ENCODE measurements at places on chromosomes 12 and 14. TPM values are rescaled to one million over a fixed set of nuclear protein-coding genes. Genes with fewer than 3 reads are reported as not detected.

DNA sequence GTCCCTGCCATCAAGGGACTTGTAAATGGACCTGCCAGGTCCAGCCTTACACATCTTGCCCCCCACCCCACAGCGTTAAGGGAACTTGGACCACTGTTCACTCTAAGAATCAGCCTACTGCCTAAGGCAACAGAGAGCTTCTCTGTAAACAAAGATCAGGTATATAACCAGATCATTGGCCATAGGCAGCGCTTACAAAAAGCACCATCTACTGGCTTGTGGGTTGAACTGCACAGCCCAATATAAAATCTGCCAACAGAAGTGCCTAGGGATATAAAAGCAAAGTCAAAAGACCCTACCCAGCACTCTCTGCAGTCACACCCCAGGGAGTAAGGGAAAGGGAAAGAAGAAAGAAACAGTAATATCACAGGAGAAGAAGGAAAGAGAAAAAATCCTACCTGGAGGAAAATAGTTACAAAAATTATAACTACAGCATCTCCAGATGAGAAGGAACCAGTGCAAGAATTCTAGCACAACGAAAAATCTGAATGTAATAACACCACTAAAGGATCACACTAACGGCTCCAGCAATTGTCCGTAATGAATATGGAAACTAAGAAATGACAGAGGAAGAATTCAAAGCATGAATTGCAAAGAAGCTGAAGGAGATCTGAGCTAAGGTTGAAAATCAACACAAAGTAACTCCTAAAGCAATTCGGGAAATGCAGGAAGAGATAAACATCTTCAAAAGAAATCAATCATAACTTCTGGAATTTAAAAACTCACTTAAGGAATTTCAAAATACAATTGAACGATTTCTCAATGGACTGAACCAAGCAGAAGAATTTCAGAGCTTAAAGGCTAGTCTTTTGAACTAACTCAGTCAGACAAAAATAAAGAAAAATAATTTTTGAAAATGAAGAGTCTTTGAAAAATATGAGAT lies 95.2 kb upstream of the PCED1B start:
- H3K36me3 ChIP-seq: no peaks in the 10 kb centered on the region
- no peaks in the 10 kb centered on the region for H3K27me3 ChIP-seq
- H3K27ac ChIP-seq: no peak overlapping the region
- no peak overlapping the region for H3K4me3 ChIP-seq
- peak; percentile 77 for DNase-seq

DNA sequence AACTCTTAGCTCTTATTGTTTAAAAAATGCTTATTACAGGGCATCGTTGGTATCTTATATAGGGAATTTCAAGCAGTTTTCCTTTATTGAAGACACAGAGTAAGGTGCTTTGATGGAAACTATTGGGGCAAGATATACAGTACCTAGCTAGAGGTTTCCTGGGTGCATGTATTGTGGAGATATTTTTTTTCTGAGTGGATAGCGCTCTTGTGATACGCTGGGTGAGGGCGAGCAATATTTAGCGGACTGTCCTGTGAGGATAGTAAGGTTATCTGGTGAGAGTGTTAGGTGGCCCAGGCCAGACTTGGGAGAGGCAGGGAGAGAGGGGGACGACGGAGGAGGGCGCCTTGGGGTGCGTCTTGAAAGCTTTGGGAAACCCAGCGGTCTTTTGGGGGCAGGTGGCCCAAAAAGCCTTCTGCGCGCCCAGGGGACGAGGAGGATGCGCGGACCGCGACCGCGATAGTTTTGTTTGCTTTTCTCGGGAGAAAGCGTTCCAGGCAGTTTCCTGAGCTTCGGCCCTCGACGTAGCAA lies 596 bp upstream of the BICD1 start:
- no peaks in the 10 kb centered on the region for H3K36me3 ChIP-seq
- H3K27me3 ChIP-seq: no peaks in the 10 kb centered on the region
- peak overlapping the region; percentile 86 for H3K27ac ChIP-seq
- H3K4me3 ChIP-seq: peak overlapping the region; percentile 84
- H3K4me1 ChIP-seq: peaks cover 36% of the 10 kb centered on the region
- no peak for DNase-seq

DNA sequence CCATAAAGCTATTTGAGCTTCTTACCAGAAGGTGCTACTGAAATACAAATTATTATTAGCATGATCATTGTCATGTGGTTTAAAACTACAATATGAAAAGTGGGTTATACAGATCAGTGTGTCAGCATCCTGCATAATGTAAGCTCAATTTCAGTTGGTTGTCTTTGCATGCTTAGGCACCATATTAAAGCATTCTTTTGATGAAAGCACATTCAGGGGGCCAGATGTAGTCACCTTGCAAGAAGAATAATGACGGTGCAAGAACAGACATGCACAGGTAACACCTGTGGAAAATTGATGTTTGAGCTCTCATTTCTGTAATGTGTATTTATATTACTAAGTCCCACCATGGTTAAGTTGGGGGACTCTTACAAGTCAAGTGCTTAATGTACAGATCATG lies 123.9 kb downstream of the PAX9 start:
- no peaks in the 10 kb centered on the region for H3K4me1 ChIP-seq
- no peaks in the 10 kb centered on the region for H3K36me3 ChIP-seq
- DNase-seq: no peak
- H3K4me3 ChIP-seq: no peak overlapping the region

DNA sequence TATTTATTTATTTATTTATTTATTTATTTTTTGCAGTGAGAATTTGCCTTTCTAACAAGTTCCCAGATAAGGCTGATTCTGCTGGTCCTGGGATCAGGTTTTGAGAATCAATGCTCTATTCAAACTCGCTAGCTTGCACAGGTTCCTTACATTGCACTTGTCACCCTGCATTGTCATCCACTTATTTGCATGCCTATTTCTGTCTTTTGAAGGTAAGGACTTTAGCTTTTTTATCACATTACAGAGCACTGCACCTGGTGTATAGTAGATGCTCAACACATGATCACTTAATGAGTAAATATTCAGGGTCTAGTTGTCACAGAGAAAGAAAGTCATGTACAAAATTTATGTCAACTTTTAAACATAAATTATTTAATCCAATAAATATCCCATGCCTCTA lies 219.7 kb upstream of the BTG1 start:
- no peaks in the 10 kb centered on the region for H3K36me3 ChIP-seq
- no peak for DNase-seq
- no peaks in the 10 kb centered on the region for H3K27me3 ChIP-seq
- no peak overlapping the region for H3K27ac ChIP-seq
- H3K4me1 ChIP-seq: peaks cover 20% of the 10 kb centered on the region

- DNase-seq: no peak
- no peaks in the 10 kb centered on the region for H3K4me1 ChIP-seq
- no peaks in the 10 kb centered on the region for H3K36me3 ChIP-seq
- no peaks in the 10 kb centered on the region for H3K27me3 ChIP-seq
Observed at GRCh38 chr14:93967637-93968250, 8.6 kb downstream of the ASB2 start.

GRCh38 chr14:89779707-89780106 lies 174.8 kb downstream of the EFCAB11 start:
- DNase-seq: no peak
- H3K27me3 ChIP-seq: no peaks in the 10 kb centered on the region
- H3K36me3 ChIP-seq: no peaks in the 10 kb centered on the region

DNA sequence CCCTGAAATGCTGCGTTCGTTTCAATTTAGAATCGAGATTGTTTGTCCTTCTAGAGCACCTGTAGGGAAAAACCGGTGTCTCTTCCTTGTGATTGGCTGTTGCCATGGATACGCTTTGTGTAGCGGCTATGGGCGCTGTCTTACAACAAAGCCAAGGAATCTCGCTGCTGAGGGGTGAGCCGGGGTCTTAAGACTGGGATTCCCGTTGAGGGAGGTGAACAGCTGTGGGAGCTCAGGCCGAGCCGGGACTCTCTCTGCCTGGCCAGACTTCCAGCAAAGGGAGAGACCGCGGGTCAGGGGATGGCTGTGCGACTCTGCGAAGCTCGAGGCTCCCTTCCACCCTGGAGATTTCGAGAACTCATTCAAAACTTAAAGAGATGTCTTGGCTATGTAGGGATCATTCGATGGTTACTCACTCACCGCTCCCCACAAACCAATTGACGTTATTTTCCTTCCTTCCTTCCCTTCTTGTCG lies at the start of the genes LRRIQ1 and TSPAN19:
Gene LRRIQ1, plus strand, starts transcription at position 118 of the 474 bp plus-strand sequence. CDS start 1,826 bp downstream, outside the sequence.
Gene TSPAN19, minus strand, starts transcription at position 44 of the 474 bp plus-strand sequence. CDS start 6,331 bp downstream, outside the sequence.
- H3K36me3 ChIP-seq: no peaks in the 10 kb centered on the region
- peak within 1 kb of the TSS; percentile 66 for H3K4me3 ChIP-seq
- peak within 1 kb of the TSS; percentile 59 for H3K27ac ChIP-seq
- peaks cover 14% of the 10 kb centered on the region for H3K4me1 ChIP-seq

DNA sequence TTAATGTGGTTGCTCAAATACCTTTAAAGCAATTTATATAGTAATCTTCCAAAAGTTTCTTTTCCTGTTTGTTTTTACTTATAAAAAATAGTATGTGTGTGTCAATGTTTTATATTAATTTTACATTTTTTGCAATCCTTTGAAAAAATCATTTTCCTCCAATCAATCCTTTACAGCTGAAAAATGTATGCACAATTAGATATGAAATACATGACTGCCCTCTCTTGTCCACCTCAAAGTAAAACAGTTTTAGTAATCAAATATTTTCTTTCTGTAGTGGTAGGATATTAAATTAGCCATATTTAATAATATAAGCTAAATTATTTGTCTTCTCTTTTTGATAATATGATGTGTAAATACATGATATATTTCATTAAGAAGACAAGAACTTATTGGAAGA lies 269.9 kb downstream of the ADAMTS20 start:
- no peak overlapping the region for H3K27ac ChIP-seq
- peaks cover 4% of the 10 kb centered on the region for H3K4me1 ChIP-seq
- DNase-seq: no peak
- no peak overlapping the region for H3K4me3 ChIP-seq
- H3K36me3 ChIP-seq: no peaks in the 10 kb centered on the region
- no peaks in the 10 kb centered on the region for H3K27me3 ChIP-seq

DNA sequence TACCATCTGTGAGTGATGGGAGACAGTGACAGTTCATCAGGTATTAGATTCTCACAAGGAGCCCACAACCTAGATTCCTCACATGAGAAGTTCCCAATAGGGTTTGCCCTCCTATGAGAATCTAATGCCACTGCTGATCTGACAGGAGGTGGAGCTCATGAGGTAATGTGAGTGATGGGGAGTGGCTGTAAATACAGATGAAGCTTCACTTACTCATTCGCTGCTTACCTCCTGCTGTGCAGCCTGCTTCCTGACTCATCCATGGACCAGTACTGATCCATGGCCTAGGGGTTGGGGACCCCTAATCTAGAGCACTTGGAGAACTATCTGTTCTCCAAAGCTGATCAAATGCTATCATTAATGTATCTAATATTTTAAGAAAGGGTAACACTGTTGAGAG lies 17.7 kb downstream of the CLEC2D start:
- H3K4me1 ChIP-seq: no peaks in the 10 kb centered on the region
- DNase-seq: peak; percentile 7
- peaks cover 12% of the 10 kb centered on the region for H3K36me3 ChIP-seq
- no peaks in the 10 kb centered on the region for H3K27me3 ChIP-seq

GRCh38 chr12:31506515-31507306 lies 84.2 kb downstream of the DENND5B start:
- H3K27me3 ChIP-seq: no peaks in the 10 kb centered on the region
- no peak overlapping the region for H3K4me3 ChIP-seq
- no peaks in the 10 kb centered on the region for H3K36me3 ChIP-seq
- no peak overlapping the region for H3K27ac ChIP-seq

GRCh38 chr12:123092866-123093265 lies 58.0 kb downstream of the PITPNM2 start:
- no peak overlapping the region for H3K4me3 ChIP-seq
- H3K36me3 ChIP-seq: no peaks in the 10 kb centered on the region
- no peaks in the 10 kb centered on the region for H3K4me1 ChIP-seq
- no peaks in the 10 kb centered on the region for H3K27me3 ChIP-seq

DNA sequence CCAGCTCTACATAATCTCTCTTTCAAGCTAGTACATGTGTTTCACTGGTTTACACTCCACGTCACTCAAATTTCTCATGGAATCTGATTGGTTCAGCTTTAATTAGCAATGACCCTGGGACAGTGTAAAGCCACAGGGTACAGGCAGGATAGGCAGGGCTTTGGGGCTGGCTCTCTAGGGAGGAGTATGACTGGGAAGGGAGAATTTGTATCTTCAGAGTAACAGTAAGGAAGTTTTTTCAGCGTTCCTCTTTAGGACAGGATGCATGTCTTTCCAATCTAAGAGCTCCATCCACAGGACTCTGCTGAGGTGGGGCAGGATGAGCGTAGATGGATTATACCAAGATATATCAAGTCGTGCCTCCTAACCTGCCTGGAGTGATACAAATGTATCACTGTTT lies 112.0 kb upstream of the CLEC14A start:
- H3K27ac ChIP-seq: no peak overlapping the region
- H3K36me3 ChIP-seq: no peaks in the 10 kb centered on the region
- H3K4me1 ChIP-seq: no peaks in the 10 kb centered on the region
- no peak overlapping the region for H3K4me3 ChIP-seq

DNA sequence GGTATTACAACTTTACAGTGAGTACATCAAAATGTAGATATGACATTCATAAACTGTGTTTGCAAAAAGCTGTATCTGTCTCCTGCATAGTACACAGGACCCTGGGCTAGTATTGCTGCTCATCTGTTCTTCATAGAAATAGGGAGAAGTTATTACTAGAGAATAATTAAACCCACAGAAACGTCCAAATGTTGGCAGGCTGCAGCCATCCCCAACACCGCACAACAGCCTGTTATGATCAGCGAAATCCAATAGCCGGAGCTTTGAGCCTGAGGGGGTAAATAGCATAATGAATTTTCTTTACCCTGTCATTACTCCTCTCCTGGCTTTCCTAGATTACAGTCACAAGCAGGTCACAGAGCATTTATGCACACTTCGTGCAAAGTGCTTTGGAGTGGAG lies 178.0 kb downstream of the DACT1 start:
- H3K4me1 ChIP-seq: no peaks in the 10 kb centered on the region
- no peaks in the 10 kb centered on the region for H3K27me3 ChIP-seq
- H3K36me3 ChIP-seq: no peaks in the 10 kb centered on the region
- DNase-seq: no peak

DNA sequence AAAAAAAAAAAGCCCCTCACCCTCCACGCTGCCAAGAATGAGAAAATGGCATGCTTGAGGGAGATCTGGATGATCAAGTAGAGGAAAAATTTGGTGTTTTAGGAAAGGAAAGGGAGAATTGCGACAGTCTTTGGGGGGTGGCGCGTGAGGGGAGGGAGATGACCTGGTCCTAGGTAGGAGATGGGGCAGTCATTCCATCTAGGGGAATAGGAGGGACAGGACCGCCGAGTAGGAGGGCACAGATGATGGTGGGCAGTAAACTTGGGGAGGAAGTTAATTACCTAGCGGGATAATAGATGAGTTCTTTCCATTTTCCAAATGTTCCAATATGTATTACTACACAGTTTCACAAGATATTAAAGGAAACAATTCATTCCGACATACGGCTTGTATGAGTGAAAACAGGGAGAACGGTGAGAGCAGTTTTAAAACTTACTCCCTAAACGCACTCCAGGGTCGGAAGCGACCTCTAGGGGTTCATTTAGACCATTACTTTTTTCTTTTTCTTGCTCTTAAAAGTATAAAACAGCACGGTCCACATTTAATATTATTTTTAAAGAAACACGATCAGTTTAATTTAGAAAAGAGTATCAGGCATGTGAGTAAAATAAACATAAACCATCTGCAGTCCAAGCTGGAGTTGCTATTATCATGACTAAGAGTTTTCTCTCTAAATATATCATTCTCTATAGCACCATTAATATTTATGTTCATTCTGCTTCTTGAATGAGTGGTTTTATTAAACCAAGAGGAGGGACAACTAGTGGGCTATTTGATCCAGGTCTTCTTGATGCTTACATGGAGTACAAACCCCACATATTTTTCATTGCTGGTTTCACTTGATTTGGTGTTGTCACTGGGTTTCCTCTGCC lies 3.0 kb upstream of the FNTB start:
- H3K4me3 ChIP-seq: peak overlapping the region; percentile 38
- H3K4me1 ChIP-seq: peaks cover 12% of the 10 kb centered on the region
- H3K36me3 ChIP-seq: no peaks in the 10 kb centered on the region
- DNase-seq: peak; percentile 58
- H3K27me3 ChIP-seq: peaks cover 24% of the 10 kb centered on the region

Gene ADAM20
- 2.0 TPM for total RNA-seq

Gene OTOGL
- total RNA-seq: 0.13 TPM

Gene CLEC1B
- not detected for total RNA-seq

Gene KCNK10
- 11.0 TPM for total RNA-seq

Gene PAH
- total RNA-seq: 0.07 TPM

Gene AP5M1
- 58.4 TPM for total RNA-seq
